Activated CD4-positive, alpha-beta T cell treated with anti-CD3 and anti-CD28 coated beads, Interleukin-2, amount 50 U/mL, for 4 hours (primary cell): ENCODE measurements at places on chromosomes 1 and 21.
A peak's percentile ranks its signal among the peaks of the same experiment; 100 is the strongest.

DNA sequence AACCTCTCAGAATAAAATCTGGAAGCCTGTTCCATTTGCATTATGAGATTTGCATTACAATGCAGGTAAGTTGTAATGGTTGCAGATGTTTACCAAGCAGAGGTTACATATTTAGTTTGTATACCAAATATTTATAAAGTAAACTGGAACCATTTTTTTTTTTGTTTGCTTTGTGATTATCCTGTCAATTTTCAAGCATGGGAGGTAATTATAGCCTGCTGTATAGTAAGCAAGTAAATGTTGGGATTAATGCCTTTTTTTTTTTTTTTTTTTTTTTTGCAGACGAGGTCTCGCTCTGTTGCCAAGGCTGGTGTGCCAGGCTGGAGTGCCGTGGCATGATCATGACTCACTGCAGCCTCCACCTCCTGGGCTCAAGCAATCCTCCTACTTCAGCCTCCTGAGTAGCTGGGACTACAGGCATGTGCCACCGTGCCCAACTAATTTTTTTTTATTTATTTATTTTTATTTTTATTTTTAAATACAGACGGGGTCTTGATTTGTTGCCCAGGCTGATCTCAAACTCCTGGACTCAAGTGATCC is 21.0 kb downstream of the NFYC start:
- no peak for DNase-seq

- DNase-seq: no peak
Observed at GRCh38 chr1:165424454-165425216, 20.3 kb downstream of the RXRG start.

- no peak for DNase-seq
Observed at GRCh38 chr1:209657918-209658317, 5.7 kb upstream of the LAMB3 start.

DNA sequence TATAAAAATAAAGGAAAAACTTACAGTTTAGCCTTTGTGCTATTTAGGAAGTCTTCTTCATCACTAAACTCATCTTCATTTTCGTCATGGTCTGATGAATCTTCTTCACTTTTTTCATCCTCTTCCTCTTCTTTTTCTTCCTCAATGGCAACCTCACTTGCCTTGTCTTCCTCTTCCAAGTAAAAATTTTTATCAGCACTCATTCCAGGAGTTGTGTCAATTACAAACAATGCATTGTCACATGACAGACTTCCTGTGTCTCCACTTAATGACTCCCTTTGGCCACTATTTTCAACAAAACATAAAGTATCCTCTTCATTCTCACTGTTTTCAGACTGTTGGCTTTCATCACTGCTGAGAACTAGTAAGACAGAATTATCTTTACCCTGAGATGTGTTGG is 2.8 kb downstream of the DNTTIP2 start:
- DNase-seq: no peak

GRCh38 chr1:199132006-199132405 is 493.2 kb downstream of the PTPRC start:
- DNase-seq: no peak

DNA sequence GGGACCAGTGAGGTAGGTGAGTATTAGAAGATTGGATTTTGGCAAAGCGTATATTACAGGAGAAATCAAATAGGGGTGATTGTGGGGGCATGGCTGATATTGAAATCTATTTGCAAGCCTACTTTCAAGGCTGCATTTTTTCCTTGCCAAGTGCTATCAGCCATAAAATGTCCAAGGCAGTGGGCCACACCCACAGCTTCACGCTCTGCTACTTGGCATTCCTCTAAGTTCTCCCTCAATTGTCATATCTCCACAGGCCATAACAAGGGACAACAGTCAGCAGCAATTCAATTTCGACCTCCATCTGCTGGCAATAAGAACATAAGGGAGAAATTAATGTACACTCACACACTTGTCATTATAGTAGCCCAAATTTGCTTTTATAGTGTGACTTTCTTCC is 667.1 kb upstream of the PKN2 start:
- no peak for DNase-seq

- DNase-seq: no peak
Observed at GRCh38 chr21:44434936-44435635, 20.2 kb upstream of the LRRC3 start.

DNA sequence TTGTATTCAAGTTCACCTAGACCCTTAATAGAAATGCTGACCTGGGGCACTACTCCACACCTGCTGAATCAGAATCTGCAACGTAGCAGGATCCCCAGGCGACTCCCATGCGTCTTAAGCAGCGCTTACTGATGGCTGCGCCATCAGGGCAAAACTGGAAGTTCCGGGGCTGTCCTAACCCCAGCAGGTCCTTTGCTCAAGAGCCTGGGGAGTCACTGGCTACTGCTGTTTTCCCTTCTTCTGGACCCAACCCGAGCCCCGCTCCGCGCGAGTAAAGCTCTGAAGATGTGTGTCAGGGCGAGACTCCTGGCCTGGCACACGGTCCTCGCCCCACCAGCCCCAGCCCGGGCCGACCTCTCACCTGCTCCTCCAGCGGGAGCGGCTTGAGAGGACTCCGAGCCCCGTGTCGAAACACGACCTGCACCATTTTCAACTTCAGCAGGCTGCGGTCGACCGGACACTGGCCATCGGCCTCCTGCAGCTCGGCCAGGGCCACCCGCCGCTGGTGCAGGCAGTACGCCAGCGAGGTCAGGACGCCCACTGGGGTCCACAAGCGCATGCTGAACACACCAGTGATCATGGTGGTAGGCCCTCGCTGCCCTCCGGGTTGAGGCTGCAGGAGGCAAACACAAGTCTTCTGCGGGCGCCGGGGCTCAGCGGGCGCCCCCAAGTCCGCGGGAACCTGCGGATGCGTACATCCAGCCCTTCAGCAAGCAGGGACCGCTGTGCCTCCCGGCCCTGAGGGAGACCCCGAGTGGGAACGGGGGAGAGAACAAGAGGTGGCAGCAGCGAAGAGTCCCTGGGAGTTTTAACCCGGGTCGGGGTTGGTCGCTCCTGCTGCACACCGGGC is 630 bp downstream of the ACP6 start:
- DNase-seq: peak; percentile 29

GRCh38 chr1:96633695-96634094 is 87.9 kb upstream of the PTBP2 start:
- no peak for DNase-seq

DNA sequence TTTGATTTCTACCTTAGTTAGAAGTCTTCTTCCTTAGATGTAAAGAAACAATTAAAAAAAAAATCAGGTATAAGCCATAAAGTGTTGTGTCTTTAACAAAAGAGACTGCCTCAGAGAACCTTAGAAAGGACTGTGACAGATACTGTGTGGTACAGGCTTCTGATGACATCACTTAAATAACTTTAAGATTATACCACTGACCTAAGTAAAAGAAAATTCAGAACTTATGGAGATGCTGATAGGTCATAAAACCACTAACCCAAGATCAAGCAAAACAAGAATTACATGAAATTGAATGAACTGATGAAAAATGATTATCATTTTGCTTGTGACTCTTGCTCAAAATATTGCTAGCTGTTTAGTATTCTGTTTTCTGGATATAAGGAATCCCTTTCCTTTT is 220.8 kb downstream of the NRIP1 start:
- DNase-seq: no peak

- DNase-seq: peak; percentile 70
Observed at GRCh38 chr1:44819608-44820327, 11.4 kb downstream of the BTBD19 start.

GRCh38 chr1:24381256-24381655 is 32.3 kb downstream of the STPG1 start:
- DNase-seq: no peak

GRCh38 chr1:172405912-172406311 is 14.6 kb upstream of the C1orf105 start:
- DNase-seq: no peak

DNA sequence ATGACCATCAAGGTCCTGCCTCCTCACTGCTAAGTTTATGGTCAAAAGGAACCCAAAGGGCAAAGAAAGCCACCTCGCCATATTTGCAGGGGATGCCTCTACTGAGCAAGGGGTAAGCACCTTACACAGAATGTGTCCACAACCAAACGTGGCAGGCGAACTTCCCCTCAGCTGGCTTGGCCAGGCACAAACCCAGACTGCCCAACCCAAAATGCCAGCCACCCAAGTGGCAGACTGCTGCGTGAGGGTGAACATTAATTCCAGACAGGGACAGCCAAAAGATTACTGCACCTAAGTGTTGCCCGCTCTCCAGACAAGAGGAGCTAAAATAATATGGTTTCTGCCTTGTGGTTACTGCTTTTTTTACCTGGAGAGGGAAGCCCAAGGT is 16.0 kb downstream of the ZNF697 start:
- no peak for DNase-seq

DNA sequence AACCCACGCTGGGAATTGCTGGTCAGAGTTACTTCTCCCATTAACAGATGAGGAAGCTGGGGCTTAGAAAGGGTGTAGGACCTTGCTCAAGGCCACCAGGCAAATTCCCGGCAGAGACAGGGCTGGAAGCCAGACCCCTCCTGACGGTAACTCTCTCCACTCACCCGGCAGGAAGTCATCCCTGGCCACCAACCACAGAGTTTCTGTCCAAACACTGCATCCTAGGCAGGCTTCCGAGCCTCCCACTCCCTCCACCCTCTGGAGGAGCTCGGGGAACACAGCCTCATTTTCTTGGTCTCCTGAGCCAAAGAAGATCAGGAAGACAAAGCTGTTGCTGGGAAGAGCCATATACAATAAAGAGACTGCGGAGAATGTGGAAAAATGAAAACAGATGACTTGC is 25.0 kb upstream of the ZNF436 start:
- DNase-seq: no peak

DNA sequence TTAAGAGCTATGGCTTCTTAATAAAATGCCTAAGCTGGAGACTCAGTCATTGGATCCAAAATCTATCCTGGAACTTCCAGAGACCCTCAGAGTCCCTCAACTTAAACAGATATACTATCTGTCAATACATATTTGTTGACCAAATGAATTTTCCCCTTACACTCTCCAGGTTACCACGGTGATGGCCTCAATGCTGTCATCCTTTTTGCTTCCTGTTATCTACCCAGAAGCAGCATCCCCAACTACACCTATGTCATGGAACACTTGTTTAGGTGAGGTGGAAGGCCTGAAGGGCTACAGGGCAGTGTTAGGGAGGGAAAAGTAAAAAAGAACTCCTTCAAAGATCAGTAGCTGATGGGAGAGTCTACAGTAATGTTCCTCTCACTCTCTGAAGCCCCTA is 4.4 kb upstream of the C1orf56 start:
- no peak for DNase-seq

DNA sequence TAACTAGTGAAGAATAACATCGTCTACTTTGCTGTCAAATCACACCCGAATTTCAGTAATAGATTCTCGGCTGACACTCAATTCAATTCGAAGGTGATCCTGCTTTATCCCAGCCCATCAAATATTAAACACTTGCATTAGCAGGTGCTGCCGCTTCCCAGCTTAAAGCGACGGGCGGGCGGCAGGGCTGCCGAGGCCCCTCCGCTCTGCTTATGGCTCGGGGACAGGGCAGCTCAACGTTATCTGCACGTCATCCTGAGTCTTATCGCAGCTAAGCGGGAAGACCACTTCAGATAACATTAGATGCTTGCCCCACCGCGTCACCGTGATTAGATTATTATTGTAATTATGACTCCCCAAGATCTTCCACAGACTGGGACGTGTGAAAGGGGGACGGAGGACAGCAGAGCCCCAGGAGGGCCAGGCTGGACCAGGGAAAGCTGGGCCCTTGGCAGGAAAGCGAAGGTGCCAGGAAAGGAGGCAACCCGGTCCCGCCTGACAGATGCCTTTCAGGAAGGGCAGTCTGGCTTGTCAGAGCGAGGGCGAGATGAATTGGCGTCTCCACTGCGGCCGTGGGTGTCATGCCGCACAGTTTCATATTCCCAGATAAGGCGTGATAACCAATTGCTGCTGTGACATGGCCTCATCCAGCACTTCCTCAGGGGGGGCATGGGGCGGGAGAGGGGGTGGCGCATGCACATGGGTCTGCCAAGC is 37.0 kb downstream of the DMAP1 start:
- DNase-seq: no peak

GRCh38 chr1:65211331-65211730 is 63.3 kb downstream of the AK4 start:
- DNase-seq: no peak
